NCI-H524 (cell line): ENCODE measurements at places on chromosomes 3 and 15.
A peak's percentile ranks its signal among the peaks of the same experiment; 100 is the strongest.

GRCh38 chr3:63343674-63344073, 65.6 kb downstream of the SYNPR start:
- DNase-seq, result peak; percentile 98

DNA sequence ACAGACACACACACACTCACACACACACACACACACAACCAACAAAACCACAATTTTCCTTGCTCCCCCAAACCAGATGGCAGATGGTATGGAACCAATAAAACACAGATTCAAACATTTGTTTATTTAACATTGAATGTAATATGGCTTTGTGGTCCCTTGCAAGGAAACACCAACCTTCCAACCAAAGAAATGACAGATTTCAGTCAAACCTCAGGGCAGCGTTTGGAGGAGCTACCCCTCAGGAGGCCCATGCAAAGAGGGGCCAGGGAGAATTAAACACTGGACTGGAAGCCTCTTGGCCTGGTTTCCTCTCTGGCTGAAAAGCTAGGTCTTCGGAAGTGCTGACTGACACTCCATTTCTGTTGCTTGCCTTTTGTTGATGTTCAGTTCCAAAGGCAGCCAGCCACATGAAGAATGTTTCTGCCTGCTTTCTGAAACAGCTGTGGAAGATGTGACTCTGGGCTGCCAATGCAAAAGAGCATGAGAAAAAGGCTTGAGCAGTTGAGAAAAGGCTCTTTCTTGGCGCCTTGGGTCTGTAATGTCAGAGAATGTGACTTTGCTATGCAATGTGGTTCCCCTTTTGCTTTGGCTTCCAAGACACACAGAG, 296.1 kb downstream of the RPLP1 start:
- peak; percentile 32 for DNase-seq

DNA sequence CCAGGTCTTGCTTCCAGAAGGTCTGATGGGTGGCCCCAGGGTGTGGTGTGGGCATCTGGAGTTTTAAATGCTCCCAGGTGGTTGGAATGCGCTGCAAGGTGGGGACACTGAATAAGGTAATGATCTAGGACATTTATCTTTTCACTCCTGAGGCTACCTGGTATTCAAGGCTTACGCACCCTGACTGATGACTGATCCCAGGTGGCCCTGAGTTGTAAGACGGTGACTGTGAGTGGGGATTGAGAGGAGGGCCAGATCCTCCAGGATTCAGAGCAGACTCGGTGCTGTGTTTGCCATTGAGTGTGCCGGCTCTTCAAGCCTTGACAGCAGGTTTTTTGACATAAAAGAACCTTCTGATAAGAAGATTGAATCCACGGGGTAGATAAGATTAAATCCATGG, 40.3 kb downstream of the SLC6A20 start:
- DNase-seq, result no peak

DNA sequence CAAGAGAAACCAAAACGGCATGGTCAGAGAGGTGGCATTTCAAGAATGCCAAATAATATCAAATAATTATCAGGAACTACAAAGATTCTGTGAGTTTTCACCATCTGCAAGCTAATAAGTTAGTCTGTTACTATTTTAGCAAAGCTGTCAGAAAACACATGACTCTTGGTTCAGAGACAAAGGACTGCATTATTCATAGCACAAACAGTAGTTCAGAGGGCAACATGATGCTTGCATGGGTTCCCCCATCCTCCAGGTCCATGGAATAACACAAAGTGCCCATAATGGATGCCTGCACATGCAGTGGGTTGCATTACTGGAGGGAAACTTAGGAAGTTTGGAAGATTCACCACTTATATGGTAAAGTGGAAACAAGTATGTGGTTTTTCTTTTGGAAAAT, 228.8 kb upstream of the ALCAM start:
- no peak for DNase-seq

DNA sequence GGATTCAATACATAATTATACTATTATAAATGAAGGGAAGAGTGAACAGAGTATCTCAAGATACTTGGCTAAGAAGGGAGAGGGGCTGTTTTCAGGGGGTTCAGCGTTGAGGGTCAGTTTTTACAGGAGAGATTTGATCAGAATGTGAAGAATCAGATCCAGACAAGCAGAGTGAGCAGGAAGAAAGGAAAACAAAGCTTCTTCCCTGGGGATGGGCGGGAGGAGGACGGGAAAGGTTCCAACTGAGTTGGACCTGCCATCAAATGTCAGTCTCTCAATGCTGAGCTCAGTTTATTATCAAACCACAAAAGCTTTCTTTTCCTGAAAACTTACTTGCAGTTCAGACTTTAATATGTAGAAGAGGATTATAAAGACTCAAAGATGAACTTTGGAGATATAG, 6.0 kb upstream of the MELTF start:
- no peak for DNase-seq

DNA sequence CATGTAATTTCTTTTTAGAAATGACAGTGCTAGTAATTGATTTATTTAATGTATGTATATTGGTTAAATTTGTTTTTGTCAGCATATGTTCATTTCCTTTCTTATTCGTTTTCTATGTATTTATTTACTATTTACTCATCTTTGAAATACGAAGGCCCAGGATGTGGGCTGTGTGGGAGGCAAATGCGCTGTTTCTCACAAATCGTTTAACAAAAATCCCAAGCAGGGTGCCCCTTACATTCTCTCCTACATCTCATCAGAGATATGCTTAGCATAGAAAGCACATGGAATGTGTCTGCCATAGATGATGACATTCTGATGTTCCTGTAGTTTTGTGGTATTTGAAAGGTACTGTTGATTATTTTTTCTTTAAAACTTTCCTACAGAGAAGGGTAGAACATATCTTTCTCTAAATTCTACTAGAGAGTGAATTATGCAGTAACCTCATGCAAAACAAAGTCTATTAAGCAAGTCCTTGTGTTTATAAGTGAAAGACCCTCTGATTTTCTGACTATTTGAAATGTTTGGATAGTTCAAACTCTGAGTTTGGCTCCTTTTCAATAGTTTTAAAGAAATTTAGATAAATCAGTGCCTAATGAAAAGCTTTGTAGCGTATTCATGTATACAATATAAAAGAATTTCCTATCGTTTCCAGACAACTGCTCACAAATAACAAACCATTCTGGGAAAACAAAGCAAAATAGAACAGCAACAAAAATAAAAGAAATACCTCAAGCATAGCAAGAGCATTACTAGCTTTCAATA, 111.1 kb upstream of the VGLL3 start:
- no peak for DNase-seq

DNA sequence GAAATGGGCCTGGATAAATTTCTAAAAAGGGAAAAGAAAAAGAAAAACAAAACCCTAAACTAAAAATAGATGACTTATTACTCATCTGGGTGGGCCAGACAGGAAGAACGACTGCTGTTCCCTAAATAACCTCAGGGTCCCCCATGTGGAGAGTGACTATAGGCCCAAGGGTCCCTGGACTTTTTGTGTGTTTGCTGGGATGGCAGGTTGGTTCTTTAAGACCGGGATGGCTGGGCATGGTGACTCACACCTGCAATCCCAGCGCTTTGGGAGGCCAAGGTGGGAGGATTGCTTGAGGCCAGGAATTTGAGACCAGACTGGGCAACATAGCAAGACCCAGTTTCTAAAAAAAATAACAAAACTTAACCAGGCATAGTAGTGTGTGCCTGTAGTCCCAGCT, 43.8 kb upstream of the TRA2B start:
- DNase-seq, result no peak
